ENCODE measurements at places on chromosomes 6 and 20.
A peak's percentile ranks its signal among the peaks of the same experiment; 100 is the strongest.

- DNase-seq = no peak
Observed at GRCh38 chr6:166864333-166864732, 92.0 kb downstream of the RNASET2 start.

- DNase-seq = no peak
Observed at GRCh38 chr6:170329321-170329720, 22.8 kb downstream of the FAM120B start.

- DNase-seq = no peak
Observed at GRCh38 chr6:2476376-2476775, 231.0 kb upstream of the GMDS start.

- no peak for DNase-seq
Observed at GRCh38 chr6:20169119-20169557, 43.1 kb downstream of the MBOAT1 start.

GRCh38 chr6:150263765-150264404, 104.9 kb upstream of the IYD start:
- DNase-seq = peak; percentile 27

GRCh38 chr20:46831633-46832011, 63.0 kb upstream of the EYA2 start:
- no peak for DNase-seq

DNA sequence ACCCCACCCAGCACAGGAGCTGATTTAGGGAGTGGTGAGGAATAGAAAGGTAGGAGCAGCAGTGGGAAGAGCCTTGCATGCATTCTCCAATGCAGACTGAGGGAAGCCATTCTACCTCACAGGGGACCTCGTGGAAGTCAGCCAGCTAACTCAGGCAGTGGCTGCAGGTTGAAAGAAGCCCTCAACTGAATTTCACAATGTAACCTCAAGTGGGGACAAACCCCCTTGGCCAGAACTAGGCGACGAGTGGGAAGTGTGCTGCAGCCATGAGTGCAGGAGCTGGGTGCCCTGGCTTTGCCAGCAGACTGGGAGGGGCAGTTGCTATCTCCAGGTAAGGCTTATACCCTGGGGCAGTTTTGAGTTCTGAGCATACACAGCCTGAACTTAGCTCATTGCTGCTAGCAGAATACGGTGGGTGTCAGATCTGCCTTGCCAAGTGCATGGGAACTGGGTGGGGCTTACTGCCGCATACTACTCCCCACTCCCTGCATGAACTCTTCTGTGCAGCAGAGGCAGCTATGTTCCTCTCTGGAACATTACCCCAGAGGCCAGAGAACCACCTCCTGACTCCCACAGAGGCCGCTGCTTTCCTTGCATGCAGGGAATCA, 126.5 kb downstream of the CDK19 start:
- no peak for DNase-seq

- DNase-seq = no peak
Observed at GRCh38 chr6:56172144-56172543, 75.2 kb downstream of the COL21A1 start.

DNA sequence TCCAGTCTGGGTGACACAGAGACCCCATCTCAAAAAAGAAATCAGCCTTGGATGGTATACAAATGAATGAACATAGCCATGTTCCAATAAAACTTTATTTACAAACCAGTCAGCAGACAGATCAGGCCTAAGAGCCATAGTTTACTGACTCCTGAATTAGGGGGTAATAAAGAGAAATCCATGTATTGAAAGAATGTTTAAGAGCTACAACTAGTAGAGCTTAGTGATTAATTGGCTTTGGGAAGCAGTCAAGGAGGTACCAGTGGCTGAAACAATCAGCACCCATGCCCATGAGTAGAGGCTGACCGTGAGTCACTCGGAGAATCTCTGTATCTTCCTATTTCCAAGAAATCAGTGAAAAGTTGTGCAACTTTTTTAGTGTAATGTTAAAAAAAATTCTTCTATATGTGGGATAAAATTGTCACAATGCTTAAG, 223.6 kb upstream of the RREB1 start:
- no peak for DNase-seq

DNA sequence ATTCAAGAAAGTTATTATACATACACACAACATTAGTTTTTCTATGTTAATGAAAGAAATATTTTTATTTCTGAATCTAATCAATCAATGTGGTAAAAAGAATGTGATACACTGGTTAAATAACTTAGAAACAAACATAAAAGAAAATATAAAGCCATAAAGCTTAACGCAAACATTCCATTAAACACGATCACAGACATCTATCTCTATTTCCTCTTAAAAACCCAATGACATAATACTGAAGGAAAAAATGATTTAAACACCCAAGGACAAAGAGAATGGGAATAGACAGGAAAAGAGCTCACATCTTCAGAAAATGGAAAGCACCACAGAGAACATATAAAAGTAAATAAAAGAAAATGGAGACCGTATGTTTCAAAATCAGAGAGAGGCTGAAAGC, 19.4 kb downstream of the ZUP1 start:
- DNase-seq = no peak

DNA sequence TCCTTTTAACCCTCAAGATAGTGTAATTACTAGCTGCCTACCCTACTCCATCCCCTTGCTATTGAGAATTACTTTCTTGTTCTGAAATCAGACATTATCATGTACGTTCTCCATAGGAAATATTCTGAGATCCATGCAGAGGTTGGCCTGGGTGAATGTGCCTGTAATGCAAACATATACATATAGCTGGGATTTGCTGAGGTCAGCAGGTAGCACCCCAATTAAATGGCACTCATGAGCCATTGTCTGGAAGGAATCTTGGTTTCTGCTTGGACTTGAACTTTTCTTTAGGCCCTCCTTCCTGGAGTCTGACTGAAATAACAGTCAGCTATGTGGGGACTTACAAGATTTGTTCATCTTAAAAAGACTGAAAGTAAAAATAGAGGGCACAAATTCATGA, 3.7 kb downstream of the HLA-DQB2 start:
- no peak for DNase-seq

GRCh38 chr6:2977799-2978590, 6.6 kb upstream of the SERPINB6 start:
- peak; percentile 1 for DNase-seq

GRCh38 chr6:159981071-159981402, 12.2 kb downstream of the IGF2R start:
- no peak for DNase-seq

DNA sequence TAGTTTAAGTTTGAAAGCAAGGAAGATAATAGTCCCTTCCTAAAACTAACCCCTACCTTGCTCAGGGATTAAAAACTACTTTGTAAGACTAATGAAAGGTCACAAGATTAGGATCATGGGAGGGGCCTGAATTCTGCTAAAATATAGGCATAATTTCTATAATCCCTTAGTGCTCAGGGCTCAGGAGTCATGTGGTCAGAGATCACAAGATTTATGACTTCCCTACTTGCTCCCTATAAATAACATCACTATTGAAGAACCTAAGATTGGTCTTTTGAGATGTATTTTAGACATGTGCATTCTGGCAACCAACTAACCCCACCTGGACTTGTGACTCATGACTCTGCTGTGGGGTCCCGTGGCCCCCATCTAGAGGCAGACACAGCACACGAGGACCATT, 81.1 kb downstream of the STMND1 start:
- DNase-seq = no peak

- DNase-seq = no peak
Observed at GRCh38 chr6:37799263-37799644, 20.3 kb upstream of the ZFAND3 start.

GRCh38 chr6:45226081-45226480, 102.0 kb upstream of the RUNX2 start:
- DNase-seq = no peak

GRCh38 chr6:83873869-83874268, 14.4 kb downstream of the CYB5R4 start:
- no peak for DNase-seq

GRCh38 chr6:159169193-159169555, at the start of gene FNDC1:
TSS of gene FNDC1 (plus strand) at chr6:159169400. CDS start at chr6:159169597, 197 bp downstream.
- DNase-seq = peak; percentile 72

GRCh38 chr6:144153260-144153659, 2.9 kb downstream of the STX11 start:
- DNase-seq = no peak

- no peak for DNase-seq
Observed at GRCh38 chr20:62011403-62011790, 54.3 kb downstream of the TAF4 start.

GRCh38 chr20:51511861-51512619, 30.5 kb downstream of the NFATC2 start:
- DNase-seq = peak; percentile 56

GRCh38 chr6:53956068-53956711, 155.1 kb upstream of the MLIP start:
- DNase-seq = peak; percentile 43

DNA sequence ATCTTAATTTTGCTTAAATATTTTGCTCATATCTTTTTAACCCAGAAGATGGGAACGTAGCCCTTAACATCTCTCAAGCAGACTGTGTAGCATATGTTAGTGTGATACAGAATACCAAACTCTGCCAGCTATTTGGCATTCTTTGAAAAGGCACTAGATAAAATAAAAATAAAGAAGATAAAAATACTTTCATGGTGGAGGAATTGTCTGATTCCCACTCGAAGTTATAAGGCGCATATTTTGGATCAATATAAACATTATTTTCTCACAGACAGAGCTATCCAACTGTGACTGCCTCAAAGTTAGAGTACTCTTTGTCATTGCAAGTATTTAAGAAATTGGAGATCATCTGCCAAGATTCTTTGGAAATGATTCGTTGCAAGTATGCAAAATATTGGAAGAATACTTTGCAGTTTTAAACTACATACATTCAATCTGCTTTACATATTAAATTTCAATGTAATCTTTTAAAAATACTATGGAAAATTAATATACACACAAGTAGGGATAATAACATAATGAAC, 10.8 kb upstream of the EEF1E1 start:
- no peak for DNase-seq

DNA sequence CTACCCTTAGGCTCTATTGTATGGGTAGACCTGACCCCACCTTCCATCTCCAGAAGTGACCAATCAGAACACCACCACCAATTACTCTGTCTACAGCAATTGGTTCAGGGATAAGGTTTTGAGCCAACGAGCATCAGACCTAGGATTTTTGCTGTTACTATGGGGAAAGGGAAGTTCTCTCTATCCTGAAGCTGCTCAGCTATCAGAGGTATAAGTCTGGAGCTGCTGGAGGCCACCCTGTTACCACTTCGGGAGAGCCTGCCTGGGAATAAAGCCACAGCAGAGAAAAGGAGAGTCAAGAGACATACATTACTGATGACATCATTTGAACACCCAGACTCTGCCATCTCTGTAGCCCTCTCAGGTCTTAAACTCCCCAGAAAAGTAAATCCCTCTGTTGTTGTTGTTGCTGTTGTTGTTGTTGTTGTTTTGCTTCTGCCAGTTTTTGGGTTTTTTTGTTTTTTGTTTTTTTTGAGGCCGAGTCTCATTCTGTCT, 94.5 kb downstream of the PREX1 start:
- DNase-seq = no peak

DNA sequence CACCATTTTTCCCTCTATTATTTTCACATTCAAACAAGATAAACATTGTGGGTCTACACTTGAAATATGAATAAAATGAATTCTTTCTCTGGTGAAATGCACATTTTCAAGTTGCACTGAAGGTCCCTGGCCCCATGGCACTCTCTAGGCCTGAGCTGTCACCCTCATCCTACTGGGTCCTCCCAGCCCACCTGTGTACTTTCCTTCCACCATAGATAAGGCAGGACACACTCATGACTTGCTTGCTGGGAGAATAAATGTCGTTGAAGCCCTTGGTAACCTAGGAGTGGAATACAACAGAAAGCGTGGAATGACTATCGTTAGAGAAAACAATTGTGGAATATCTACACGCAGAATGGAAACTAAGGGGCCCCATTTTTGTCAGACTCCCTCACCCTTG, 101.0 kb upstream of the QKI start:
- no peak for DNase-seq

DNA sequence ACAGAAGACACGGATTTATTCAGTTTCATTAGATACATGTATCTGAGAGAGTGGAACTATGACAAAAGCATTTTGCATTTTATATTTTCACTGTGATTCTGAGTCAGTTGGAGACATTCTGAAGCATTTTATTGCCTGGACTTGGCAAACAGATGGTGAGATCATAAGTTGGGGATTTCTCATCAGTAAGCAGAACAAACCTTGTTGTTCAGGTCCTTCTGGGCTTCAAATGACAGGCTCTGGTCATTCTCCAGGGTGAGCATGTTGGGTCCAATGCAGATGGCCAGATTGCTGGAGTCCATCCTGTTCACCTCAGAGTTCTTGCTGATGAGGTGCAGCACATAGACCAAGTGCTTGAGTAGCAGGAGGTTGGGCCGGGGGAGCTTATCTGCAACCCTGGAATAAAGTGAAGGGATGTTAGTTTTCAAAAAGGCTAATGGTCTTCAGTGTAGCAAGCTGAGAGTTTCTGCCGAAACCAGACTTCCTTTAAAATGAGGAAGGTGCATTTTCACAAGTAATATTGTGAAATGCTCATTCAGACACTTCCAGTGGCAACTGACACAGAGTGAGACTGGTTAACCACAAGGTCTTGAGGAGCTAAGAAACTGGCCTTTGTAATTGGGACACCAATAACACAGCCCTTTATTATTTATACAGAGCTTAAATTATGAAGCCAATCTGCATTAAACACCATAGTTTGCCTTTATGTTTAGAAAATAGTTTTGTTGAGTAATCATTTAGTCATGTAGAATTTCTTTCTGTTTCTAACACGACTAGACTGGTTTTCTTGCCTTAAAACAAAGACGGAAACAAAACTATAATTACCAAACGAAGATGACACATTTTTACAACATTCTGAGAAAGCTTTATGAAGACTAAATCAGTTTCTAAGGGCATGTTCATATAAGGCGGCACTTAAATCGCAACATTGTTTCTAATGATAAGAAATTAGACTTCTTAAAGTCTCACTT, 5.6 kb downstream of the TAGAP start:
- DNase-seq = no peak

DNA sequence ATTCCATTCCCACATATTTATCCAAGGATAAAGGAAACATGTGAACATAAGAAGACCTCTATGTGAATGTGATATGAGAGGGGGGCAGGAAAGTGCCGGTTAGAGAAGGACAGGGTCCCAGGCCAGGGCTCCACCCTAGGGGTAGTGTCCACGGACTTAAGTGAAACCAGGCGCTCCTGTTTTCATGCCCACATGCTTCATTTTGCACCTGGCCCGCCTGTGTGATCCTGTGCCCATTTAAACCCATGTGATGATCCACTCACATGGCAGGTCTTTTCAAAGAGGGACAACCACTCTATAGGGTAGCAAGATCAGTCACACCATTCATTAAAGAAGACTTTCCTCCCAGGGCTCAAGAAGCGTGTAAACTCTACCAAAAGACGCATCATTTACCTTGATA, 865.3 kb upstream of the GJE1 start:
- DNase-seq = no peak

GRCh38 chr6:170221052-170221752, 69.7 kb downstream of the DLL1 start:
- DNase-seq = no peak

DNA sequence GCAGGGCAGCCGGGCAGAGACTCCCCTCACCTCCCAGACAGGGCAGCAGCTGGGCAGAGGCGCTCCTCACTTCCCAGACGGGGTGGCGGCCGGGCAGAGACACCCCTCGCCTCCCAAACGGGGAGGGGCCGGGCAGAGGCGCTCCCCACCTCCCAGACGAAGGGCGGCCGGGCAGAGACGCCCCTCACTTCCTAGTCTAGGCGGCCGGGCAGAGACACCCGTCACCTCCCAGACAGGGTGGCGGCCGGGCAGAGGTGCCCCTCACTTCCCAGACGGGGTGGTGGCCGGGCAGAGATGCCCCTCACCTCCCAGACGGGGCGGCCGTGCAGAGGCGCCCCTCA, 6.6 kb upstream of the PRIM2 start:
- DNase-seq = no peak

GRCh38 chr6:62652692-62653328, 366.8 kb upstream of the KHDRBS2 start:
- no peak for DNase-seq
